Spinal cord (tissue), 10 donors: ENCODE measurements at places on chromosomes 5 and 9. TPM values are rescaled to one million over a fixed set of nuclear protein-coding genes. Genes with fewer than 3 reads are reported as not detected.

Gene ZNF189
- total RNA-seq, result 50.0 TPM

DNA sequence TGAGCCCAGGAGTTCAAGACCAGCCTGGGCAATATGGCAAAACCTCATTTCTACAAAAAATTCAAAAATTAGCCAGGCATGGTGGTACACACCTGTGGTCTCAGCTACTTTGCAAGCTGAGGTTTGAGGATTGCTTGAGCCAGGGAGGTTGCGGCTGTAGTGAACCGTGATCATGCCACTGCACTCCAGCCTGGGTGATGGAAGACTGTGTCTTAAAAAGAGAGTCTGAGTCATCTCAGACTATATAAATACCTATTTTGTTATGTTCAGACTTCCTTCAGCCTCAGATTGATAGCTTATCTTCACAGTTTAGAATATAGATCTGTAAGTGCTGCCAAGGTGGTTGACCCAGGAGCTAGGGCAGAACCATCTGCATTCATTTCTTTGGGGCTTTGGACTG is 1.6 kb upstream of the PAIP2 start:
- no peak for DNase-seq

- DNase-seq, result peak; percentile 7
These were observed 93.5 kb downstream of the SSBP2 start for GRCh38 chr5:81657386-81657785.

DNA sequence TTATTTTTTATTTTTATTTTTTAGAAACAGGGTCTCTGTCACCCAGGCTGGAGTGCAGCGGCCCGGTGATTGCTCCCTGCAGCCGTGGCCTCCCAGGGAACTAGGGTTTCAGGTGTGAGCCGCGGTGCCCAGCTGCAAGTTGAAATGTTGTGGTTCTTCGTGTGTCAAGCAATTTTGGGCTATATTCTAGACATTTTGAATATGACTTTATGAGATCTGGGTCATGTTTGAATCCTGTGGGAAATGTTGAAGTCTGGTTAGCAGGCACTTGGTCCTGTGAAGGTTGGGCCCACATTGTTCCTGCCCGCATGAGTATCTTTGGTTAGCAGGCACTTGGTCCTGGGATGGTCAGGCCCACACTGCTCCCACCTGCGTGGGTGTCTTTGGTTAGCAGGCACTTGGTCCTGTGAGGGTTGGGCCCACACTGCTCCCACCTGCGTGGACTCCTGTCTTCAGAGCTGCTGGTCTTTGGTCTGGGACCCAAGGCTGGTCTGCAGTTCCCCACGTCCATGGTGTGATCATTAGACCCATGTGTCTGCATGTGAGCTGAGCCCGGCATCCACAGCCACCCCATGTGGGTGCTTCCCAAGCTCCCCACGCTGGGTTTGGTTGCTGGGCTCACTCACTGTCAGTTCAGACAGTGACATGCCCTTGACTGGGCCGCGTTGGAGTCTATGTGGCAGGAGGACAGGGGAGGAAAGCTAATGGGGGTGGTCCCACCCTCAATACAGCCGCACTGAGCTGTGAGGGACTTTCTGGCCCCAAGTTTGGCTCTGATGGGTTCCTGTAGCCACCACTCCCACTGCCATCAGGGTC is 7.1 kb downstream of the FBXW5 start:
- DNase-seq, result no peak

Gene PTPRD
- 229 TPM for total RNA-seq

Gene SLC36A2
- total RNA-seq, result 0.06 TPM

DNA sequence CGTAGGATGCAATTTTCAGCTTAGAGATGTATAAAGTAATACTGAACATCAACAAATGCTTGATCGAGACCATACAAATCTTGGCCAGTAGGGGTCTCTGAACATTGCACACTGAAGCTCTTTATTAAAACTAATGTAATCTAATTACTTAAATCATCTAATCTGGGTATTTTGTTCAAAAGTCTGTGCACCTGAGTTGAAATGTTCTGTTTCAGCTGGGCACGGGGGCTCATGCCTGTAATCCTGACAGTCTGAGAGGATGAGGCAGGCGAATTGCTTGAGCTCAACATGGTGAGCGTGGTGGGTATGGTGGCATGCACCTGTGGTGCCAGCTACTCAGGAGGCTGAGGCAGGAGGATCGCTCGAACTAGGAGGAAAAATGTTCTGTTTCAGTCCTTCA is 41.0 kb downstream of the ESM1 start:
- peak; percentile 32 for DNase-seq

Gene NME5
- total RNA-seq, result 17.0 TPM

Gene PTGR1
- 53.1 TPM for total RNA-seq

DNA sequence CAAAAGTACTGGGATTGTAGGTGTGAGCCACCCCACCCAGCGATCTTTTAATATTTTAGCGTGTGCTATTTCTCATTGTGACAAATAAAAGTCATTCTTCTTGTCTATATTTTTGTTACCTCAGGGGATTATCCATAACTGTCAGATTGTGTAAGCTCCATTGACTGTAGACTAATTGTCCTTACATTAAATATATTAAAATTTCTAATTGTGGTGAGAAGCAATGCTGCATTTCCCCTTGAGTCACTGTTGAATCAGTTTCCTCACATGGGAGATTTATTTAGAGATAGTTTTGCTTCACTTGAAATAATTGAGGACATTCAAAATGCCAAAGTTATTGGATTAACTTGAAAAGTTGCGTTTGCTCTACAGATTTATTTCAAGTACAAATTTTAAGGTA is 782.4 kb upstream of the WWC1 start:
- DNase-seq, result no peak

- no peak for DNase-seq
These were observed 27.0 kb downstream of the C5 start for GRCh38 chr9:121023064-121023463.

GRCh38 chr5:77358255-77359205 is 133.6 kb downstream of the WDR41 start:
- DNase-seq, result no peak

Gene SVEP1
- total RNA-seq, result 7.5 TPM

Gene PPP1R26
- total RNA-seq, result 16.1 TPM

- no peak for DNase-seq
These were observed 257.2 kb downstream of the KCTD16 start for GRCh38 chr5:144427866-144428265.

- DNase-seq, result no peak
These were observed 33.5 kb downstream of the NAIF1 start for GRCh38 chr9:128033609-128034008.

- DNase-seq, result no peak
These were observed 15.3 kb downstream of the MTMR12 start for GRCh38 chr5:32297181-32298058.

Gene PCDHGC4
- total RNA-seq, result 65.5 TPM

DNA sequence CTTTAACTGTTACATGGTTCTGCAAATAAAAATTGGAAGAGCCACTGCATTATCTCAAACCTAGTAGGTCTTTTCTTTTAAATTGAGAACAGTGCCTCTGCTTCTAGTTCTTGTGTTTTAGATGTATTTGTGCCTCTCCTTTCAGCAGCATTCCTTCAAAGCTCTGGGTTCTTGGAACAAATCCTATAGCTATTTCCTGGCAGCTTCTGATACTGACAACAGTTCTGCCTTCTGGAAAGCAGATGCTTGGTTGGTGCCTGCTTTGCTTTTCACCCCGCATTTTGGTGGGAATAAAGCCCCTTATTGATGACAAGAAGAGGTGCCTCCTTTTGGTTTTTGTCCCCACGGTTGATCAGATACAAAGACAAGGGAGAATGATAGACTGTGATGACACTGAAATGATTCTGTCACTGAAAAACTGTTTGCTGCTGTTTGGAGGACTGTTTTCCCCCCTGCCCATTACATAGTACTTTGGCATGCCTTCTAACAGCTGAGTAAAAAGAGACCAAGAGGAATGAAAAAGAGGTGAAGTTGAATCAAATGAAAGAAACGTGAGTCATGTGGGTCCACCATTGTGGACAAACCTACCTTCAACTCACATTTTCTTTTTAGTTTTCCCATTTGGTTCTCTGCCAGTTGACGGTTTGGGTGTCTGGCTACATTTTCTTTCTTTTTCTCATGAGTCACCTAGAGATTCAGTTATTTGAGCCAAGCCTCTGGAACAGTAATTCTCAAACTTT is 5.6 kb downstream of the PTCD2 start:
- DNase-seq, result no peak

GRCh38 chr9:4663956-4664355 is 1.9 kb downstream of the PLPP6 start:
- no peak for DNase-seq

Gene LHX3
- total RNA-seq, result not detected

- no peak for DNase-seq
These were observed 250.9 kb downstream of the YTHDC2 start for GRCh38 chr5:113764382-113764781.

Gene WDR38
- total RNA-seq, result 0.59 TPM

Gene GBGT1
- total RNA-seq, result 3.9 TPM

Gene FSD1L
- 19.6 TPM for total RNA-seq

Gene PCDHGB2
- 6.3 TPM for total RNA-seq
